ENCODE measurements at places on chromosomes 7 and 10.

DNA sequence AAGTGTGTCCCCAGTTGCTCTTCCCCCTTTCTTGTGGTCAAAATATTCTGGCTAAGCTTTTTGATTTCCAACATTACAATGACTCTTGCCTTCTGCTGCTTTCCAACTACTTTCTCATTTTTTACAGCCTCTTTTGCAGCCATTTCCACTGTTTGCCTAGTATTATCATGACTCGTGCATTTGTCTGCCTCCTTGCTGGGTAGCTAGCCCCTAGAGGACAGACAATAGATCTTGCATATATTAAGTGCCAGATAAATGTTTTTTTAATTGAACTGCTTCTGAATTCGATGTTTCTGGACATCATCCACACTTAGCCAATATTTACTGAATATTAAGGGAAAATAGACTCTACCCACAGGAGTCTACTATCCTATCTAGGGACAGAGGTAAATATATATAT, 124.5 kb downstream of the POU6F2 start:
- DNase-seq: no peak

DNA sequence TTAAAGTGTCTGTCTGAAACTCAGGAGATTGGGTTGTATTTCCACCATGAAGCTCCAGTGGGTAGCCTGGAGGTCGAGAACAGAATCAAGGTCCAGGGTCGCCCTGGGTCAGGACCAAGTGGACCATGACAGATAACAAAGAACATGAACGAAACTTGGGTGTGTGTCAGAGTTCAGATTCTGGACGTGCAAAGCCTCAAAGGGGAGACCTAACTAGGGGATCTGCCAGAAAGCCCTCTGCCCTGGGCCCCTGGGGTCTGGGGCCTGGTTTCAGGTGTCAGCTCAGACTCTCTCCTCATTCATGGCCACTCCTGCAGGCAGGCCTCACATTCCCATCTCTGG, 1.6 kb downstream of the RASSF4 start:
- DNase-seq: no peak

GRCh38 chr7:101330011-101330484, 8.4 kb upstream of the IFT22 start:
- DNase-seq: no peak

GRCh38 chr7:114051871-114052331, 133.1 kb upstream of the PPP1R3A start:
- DNase-seq: no peak

DNA sequence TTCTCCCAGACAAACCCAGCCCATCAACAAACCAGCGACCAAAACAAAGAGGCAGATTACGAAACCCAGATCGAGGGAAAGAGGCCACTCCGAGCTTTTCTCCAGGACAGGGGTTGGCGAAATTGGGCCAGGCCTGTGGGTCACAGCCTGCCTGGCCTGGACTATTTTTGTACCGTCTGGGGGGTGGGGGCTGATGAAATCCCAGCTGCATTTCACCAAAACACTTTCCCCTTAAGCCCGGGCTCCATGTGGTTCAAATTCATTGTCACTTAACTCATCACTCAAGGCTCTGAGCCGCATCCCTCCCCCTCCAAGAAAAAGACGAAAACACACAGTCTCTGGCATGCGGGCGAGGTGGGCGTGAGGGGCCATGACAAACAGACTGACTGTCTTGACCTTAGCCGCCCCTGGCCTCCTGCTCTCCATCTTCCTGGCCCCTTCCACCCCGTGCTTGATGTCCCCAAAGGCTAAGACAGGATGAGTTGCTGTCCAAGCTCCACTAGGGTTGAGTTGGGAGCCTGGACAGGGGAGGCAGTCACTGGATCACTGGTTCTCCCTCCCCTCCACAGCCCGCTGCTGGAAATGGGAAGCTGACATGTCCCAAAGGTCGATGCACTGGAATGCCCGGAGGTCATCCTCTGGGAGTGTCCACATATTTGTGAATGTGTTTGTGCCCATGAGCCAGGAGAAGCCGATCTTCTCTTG, 19.2 kb downstream of the TMEM270 start:
- no peak for DNase-seq

DNA sequence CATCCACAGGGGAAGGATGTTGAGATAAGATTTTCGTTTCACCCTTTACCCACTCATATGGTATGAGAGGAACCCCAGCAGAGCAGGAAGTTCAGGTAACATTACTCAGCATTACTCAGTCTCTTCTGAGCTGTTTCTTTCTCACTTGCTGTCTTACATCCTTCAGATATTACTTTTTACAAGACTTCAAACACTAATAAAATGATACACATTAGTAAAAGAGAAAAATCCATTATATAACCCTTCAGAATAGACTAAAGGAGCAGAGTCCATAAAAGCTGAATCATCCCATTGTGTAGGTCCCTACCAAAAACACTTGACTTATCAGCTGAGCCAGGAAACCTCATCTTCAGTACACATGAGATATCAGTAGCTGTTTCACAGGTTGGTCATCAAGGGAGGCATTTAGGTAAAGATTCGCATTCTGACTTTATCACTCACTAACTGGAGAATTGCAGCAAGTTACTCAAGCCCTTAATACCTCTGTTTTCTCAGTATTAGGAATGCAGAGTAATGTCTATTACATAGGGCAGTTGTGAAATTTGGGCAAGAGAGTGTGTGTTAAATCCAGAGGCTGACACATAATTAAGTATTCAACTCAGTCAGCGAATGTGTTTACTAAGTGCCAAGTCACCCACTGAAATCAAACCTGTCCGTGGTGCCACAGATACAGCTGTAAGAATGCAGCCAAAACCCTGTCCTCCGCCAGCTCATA, 44.7 kb downstream of the KLF6 start:
- no peak for DNase-seq

- DNase-seq: no peak
Measured at GRCh38 chr10:128326251-128326650, 200.0 kb upstream of the MKI67 start.

GRCh38 chr10:28020993-28021982, 22.4 kb upstream of the ODAD2 start:
- DNase-seq: no peak
